ENCODE measurements at places on chromosomes 13 and 19.

- DNase-seq, result no peak
Observed at GRCh38 chr13:50573066-50573465, 270.4 kb downstream of the DLEU7 start.

DNA sequence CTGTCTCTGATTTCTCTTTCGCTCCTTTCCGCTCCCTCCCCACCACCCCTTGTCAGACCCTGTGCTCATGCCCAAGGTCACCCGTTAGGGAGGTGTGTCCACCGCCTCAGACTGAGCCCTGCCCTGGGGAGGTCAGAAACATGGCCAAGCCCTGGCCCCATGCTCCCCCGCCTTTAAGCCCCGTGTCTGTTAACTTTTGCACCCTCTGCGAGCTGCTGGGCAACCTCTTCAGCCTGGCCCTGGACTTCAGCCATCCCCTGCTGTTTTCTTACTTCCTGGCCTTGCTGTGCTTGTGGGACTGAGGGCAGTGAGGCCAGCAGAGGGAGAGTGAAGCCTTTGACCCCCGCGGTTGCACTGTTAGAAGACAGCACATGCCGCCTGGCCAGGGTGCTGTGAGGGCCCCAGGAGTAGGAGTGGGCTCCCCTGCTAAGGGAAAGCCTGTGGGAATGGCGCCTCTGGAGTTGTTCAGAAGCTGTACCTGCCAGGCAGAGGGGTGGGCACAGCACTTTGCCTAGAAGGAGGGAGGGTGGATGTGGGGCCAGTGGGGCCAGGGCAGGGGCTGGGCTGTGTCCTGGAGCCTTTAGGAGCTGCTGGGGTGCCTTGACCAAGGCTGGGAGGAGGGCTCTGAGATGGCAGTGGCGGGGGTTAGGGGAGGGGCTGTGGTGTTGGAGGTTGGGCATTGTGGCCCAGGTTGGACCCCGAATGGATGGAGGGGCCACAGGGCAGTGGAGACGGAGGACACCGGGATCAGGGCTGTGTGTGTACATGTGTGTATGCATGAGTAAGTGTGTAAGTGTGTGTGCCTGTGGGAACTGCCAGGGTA, 7.9 kb downstream of the UPF1 start:
- no peak for DNase-seq

GRCh38 chr13:34338102-34338501, 520.2 kb downstream of the RFC3 start:
- DNase-seq, result no peak

DNA sequence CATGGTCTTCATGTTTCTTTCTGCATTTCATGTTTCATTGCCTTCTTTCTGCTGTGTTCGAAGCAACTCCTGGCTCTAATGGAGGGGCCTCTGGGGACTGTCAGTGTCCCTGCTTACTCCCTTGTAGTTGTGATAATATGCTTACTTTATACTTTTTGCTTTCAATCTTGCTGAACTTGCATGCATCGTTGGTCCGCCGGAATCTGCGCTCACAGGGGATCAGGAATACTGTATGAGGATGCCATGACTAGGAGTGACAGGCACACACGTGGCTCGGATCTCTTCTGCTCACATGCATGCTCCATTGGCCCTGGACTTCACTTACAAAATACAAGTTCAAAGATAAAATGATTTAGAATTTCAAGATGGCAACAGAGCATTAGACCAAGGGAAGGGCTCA, 108.8 kb downstream of the SIPA1L3 start:
- DNase-seq, result peak; percentile 85

- DNase-seq, result no peak
Observed at GRCh38 chr19:33503030-33503429, 18.6 kb downstream of the PEPD start.

GRCh38 chr19:11361771-11362731, 6.8 kb downstream of the PLPPR2 start:
- DNase-seq, result no peak

DNA sequence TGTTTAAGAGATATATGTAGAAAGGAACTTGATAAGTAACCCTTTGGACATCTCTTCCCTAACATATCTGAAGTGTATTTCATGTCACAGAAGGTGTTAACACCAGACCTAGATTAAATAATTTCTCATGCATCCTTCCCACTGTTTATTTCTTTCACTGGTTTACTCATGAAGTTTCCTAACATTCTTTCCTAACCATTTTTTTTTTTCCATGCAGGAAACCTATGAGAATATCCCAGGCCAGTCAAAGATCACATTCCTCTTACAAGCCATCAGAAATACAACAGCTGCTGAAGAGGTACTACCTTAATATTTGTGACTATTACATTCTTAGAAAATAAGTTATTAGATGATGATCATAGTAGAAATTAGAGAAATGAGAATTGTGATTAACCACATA, 28.8 kb downstream of the IPO5 start:
- DNase-seq, result no peak

DNA sequence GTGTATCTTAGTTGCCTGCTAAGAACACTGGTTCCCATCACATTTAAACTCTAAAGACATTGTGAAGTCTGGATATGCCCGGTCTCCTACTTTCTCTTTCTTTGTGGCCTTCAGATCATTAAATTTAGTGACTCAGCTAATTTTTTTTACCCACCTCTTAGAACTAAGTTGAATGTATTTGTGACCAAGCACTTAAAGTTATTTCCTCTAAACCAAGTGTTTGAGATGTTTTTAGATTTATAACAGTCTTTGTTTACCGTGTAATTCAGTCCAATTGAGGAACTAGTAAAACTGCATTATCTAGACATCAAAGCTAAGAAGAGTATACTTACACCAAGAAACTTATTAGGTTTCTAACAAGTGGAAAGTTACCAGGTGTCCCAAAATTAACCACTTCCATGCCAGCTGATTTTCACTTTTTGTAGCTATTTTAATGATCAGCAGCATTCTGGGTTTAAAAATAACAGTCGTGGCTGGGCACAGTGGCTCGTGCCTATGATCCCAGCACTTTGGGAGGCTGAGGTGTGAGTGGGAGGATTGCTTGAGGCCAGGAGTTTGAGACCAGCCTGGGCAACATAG, 53.1 kb downstream of the ARHGAP35 start:
- DNase-seq, result no peak

GRCh38 chr19:44942067-44942571, at the start of gene APOC4:
Gene APOC4, plus strand, starts transcription at chr19:44942237. Its CDS starts 41 bp downstream, at chr19:44942278.
- no peak for DNase-seq

DNA sequence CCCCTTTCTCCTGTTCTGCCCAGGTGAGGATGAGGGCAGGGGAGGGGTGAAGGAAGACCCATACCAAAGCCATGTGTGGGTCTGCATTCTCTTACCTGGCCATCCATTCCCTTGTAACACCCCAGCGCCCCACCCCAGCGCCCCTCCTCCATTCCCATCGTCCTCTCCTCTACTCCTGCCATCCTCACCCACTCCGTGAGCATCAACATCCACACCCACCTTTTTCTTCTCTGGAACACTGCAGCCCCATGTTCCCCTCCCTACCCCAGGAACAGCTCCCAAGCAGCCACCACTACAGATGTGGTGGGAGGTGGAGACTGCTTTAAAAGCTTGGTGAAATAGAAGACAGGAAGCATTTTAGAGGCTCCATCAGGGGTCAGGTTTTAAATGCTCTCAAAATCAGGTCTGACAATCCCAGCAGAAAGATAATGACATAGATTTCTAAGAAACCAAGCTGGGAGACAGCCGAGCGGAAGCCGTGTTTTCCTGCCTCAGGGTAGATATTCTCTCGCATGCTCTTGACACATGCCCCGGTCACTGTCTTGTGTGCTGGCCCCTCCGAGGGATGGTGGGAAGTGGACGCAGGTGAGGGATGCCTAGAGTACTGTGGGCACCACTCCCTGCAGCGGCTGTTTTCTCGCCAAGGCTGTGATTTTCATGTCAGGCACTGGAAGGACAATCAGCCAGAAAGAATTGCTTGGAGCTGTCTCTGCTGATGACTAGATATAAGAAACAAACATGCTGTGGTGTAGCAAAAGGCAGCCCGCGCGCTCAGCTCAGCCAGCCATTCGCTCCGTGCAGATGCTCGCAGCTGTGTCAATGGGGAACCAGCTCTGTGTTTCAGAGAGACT, 9.8 kb downstream of the MEDAG start:
- peak; percentile 68 for DNase-seq

GRCh38 chr19:34067861-34068271, 104.4 kb upstream of the LSM14A start:
- no peak for DNase-seq

DNA sequence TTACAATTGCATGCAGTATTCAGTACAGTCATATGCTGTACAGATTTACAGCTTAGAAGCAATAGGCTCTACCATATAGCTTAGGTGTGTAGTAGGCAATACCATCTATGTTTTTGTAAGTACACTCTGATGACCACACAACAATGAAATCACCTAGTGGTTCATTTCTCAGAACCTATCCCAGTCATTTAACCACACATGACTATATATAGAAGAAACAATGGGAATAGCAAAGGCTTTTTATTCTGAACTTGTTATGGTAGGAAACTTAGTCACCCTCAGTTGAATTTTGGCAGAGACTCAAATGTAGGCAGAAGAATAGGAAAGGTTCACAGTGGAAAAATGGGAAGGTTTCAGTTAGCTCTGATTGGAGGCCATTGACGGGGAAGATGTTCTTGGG, 1075.1 kb upstream of the MIR17HG start:
- no peak for DNase-seq

GRCh38 chr13:69373747-69374425, 733.7 kb upstream of the ATXN8OS start:
- DNase-seq, result no peak

DNA sequence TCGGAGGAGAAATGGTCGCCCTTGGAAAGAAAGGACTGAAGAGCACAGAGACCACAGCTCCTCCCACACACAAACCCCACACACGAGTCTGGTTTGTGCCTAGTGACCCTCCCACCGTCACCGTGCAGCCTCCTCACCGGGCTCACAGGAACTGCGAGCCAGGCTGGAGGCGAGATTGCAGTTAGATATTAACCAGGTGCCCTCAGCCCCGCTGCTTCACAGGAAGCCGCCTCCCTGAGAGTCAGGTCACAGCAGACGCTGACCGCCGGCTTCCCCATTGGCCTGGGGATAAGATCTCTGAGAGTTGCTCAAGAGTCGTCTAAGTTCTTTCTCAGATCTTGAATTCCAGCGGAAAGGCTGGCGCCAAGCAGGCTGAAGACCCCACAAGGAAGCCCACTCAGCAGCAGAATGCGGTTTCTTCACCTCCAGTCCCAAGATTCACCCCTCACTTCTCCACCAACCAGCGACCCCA, 870 bp downstream of the ZNF44 start:
- peak; percentile 71 for DNase-seq

DNA sequence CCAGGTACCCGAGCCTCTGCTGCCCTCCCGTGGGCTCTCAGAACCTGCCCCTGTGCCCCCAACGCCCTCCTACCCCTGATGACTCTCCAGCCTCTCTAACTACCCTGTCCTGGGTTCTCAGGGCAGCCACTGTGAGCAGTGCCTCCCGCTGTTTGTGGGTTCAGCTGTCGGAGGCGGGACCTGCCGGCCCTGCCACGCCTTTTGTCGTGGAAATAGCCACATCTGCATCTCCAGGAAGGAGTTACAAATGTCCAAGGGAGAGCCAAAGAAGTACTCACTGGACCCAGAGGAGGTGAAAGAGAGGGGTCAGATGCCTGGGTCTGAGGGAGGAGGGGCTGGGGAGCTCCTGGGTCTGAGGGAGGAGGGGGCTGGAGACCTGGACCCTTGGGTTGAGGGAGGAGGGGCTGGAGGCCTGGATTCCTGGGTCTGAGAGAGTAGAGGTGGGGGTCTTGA, 20.0 kb downstream of the CNFN start:
- no peak for DNase-seq

DNA sequence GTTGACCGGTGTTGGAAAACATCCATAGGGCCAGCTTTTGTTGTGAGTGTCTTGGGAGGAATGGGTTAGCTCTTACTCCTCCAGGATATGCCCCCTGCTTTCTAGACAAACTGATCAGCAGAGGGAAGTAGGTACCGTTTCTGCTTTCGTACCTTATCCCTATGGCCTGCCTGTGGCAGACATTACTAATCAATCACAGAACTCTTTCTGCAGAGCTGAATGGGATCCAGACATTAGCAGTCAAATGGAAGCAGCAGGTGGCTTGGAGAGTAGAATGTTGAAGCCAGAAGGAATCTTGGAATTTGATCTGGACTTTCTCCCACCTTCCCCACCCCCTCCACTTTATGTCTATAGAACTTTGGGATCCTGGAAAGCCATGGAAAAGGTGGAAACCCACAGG, 17.1 kb downstream of the NWD1 start:
- DNase-seq, result no peak

DNA sequence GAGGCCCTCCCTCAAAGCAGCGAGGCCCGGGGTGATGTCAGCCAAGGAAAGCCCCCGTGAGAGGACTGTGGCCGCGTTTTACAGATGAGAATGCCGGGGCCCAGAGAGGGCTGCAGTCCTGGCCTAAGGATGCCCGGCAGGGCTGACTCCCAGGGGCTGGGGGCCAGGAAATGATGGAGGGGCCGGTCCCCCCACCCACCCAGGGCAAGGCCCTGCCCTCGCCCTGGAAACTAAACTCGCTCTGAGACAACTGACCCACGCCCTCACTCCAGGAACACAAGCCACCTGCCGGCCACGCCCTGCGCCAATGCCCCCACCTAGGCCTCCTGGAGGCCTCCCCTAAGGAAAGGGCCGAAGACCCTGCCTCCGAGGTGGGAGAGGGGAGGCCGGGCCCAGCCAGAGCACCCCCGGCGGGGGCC, 7.2 kb downstream of the ZBTB7A start:
- peak; percentile 13 for DNase-seq

GRCh38 chr13:110138010-110138699, 168.8 kb downstream of the COL4A1 start:
- peak; percentile 73 for DNase-seq

DNA sequence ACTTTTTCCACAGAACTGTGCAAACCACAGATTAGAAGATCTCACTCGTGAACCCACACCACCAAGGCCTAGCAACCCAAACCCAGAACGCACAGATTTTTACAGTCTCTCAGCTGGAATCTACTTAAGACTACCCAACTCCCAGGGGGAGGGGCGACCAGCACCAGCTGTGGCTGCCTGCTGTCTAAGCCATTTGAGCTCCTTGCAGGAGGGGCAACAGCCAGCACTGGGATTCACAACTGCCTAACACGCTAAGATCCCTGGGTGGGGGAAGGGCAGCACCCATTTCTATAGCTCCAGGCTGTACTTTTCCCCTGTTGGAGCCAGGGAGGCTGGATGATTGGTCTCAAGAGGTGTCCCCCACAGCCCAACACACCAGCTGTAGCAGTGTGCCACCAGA, 368.8 kb downstream of the SUCLA2 start:
- no peak for DNase-seq

DNA sequence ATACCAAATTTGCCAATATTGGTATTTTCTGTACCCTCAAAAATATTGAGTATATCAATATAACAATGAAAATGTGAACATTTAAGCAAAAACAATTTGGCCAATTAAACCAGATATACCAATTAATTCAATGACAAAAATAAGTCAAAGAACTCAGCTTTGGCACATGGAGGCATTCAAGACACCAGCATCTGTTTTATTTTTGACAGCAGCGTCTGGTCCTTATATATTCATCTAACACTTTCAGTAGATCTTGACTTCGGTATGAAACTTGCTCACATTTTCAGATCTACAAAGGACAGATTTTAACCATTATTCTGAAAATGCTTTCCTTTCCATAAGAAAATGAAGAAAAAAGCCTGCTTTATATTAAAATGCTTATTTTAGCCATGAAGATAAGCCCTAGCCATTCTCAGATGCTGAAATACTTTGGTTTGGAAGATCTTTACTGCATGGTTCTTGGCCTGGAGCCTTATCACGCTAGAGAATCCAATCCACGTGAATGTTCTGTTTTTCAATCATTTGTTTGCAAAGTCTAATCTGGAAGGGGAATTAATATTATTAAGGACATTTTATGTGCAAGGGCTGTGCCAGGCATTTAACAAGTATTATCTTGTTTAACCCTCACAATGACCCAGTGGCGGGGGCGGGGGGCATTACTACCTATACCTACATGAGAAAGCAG, 132.2 kb downstream of the DLEU7 start:
- DNase-seq, result no peak
